ENCODE measurements at places on chromosomes 12 and 14.

GRCh38 chr12:5345534-5345933 lies 86.4 kb upstream of the NTF3 start:
- DNase-seq = no peak

DNA sequence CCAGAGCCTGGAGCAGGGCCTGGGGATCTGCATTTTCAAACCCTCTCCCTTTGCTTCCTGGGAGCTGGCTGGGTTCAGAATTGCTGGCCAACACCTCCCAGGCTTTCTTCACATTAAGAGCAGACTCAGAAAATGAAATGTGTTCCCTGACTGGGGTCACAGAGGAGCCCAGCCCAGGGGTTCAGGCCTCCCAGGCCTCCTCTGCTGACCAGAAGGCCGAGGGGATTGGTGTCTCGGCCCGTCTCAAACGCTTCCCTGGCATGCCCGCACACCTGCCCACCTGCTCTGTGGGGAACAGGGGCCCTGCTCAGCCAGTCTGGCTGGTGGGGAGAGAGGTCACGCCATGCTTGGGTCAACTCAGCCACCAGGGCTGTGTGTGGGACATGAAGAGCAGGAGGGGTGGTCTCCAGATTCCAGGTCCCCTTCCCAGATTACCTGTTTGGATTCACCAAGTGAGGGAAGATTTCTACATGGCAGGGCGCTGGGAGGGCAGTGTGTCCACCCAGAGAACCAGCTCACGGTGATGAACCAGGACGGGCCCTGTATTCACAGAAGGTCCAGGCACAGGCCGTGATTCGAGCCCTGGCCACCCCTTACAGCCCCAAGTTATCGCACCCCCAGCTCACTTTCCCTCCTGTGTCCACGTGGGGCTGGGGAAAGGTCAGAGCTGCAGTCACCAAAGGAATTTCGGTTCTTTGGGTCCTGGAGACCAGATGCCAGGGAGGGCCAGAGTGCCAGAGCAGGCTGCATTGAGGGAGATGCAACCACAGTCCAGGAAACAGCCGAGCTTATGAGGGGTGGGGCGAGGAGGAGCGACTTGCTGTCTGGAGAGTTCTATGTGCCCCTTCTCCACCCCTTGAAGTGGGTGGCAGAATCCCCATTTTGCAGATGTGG lies 55.2 kb upstream of the RIN3 start:
- no peak for DNase-seq

DNA sequence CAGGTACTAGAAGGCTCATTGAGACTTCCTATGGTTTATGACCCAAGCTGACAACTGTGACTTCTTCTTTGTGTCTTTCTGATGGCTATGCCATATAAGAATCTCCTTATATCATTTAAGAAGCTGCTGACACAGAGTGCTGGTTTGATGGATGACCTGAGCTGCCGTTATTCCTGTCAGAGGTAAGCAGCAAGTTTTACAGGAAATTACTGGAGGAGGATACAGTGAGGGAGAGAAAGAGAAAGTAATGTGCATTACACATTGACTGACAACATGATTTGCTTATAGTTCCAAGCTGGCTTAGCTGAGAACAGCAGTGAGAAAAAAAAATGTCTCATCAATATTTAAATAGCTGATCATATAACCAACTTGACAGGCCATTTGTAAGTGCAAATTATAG lies 981.4 kb downstream of the FSCB start:
- no peak for DNase-seq

- DNase-seq = peak; percentile 87
Measured at GRCh38 chr12:122875590-122876220, 20.2 kb downstream of the VPS37B start.

All from NCI-H526 (cell line).